ENCODE measurements at places on chromosomes 5 and 9. TPM values are rescaled to one million over a fixed set of nuclear protein-coding genes. Genes with fewer than 3 reads are reported as not detected.

The NDUFS4 gene
- 227 TPM for total RNA-seq

The QRFP gene
- not detected for total RNA-seq

The ATP10B gene
- not detected for total RNA-seq

The LMX1B gene
- 1.2 TPM for total RNA-seq

The MEIKIN gene
- not detected for total RNA-seq

The RARS1 gene
- 155 TPM for total RNA-seq

The FOXD4L6 gene
- total RNA-seq = 0.07 TPM

The GFI1B gene
- not detected for total RNA-seq

The ZFR gene
- total RNA-seq = 123 TPM

The PALM2AKAP2 gene
- 1.4 TPM for total RNA-seq

The MYMK gene
- total RNA-seq = not detected

The ENC1 gene
- total RNA-seq = 76.9 TPM

The AJM1 gene
- 2.7 TPM for total RNA-seq

The IFNB1 gene
- total RNA-seq = not detected

The SGCD gene
- total RNA-seq = not detected

The EQTN gene
- total RNA-seq = not detected

The JAKMIP2 gene
- 0.69 TPM for total RNA-seq

The AFAP1L1 gene
- total RNA-seq = 1.4 TPM

The NIPSNAP3A gene
- 22.1 TPM for total RNA-seq

The GDNF gene
- not detected for total RNA-seq

The PRR7 gene
- total RNA-seq = 29.8 TPM

The FAM174A gene
- 19.6 TPM for total RNA-seq

The ESM1 gene
- total RNA-seq = 22.7 TPM

The KIF4B gene
- not detected for total RNA-seq

The NSD1 gene
- 49.1 TPM for total RNA-seq

The THBS4 gene
- total RNA-seq = 0.17 TPM

The OR1J4 gene
- total RNA-seq = not detected

The ZBTB5 gene
- total RNA-seq = 8.0 TPM

The SPINK14 gene
- total RNA-seq = not detected

The ARHGEF39 gene
- 7.5 TPM for total RNA-seq

The NMUR2 gene
- not detected for total RNA-seq

The LRRC70 gene
- total RNA-seq = 0.54 TPM

The BHMT2 gene
- total RNA-seq = not detected

The CCDC192 gene
- total RNA-seq = not detected

The ACOT12 gene
- total RNA-seq = not detected

The NAIP gene
- 8.5 TPM for total RNA-seq

The PDE6A gene
- 0.02 TPM for total RNA-seq

The GPR21 gene
- 0.49 TPM for total RNA-seq

The CDK7 gene
- total RNA-seq = 129 TPM

The SHISAL2B gene
- total RNA-seq = not detected

The ADAMTS2 gene
- not detected for total RNA-seq

The PCDHB9 gene
- total RNA-seq = 0.40 TPM

The CDX1 gene
- not detected for total RNA-seq

The ALDH1A1 gene
- 155 TPM for total RNA-seq

The CCL27 gene
- not detected for total RNA-seq

The ENTPD8 gene
- total RNA-seq = not detected
